Spleen (tissue), 13 donors: ENCODE measurements at places on chromosomes 7 and 10. TPM values are rescaled to one million over a fixed set of nuclear protein-coding genes. Genes with fewer than 3 reads are reported as not detected.

Gene SLC26A4
- polyA plus RNA-seq: 0.10 TPM

Gene TRIL
- polyA plus RNA-seq: 0.33 TPM

Gene LIPF
- polyA plus RNA-seq: 0.23 TPM

Gene NPS
- polyA plus RNA-seq: not detected

Gene MACC1
- polyA plus RNA-seq: 0.83 TPM

Gene SLC25A13
- polyA plus RNA-seq: 9.6 TPM

Gene NME8
- 1.5 TPM for polyA plus RNA-seq

Gene SPOCK2
- 12.6 TPM for polyA plus RNA-seq

Gene TRPV5
- 0.02 TPM for polyA plus RNA-seq

Gene AHR
- polyA plus RNA-seq: 11.4 TPM
